ENCODE measurements at places on chromosomes 12 and 14. TPM values are rescaled to one million over a fixed set of nuclear protein-coding genes. Genes with fewer than 3 reads are reported as not detected.
A peak's percentile ranks its signal among the peaks of the same experiment; 100 is the strongest.

DNA sequence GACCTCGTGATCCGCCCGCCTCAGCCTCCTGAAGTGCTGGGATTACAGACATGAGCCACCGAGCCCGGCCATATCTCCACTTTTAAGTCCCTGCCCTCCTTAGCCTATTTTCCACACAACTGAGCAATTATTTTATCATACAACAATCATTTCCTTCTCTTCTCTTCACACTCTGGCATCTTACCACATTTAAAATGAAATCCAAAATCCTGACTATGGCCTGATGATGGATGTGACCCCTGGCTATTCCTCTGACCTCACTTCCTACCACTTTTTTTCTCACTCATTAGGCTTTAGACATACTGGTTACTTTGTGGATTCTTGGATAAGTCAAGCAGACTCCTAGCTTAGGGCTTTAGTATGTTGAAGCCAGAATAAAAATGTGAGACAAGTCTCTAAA lies 21.9 kb upstream of the EID3 start:
- no peak for DNase-seq

- no peak for DNase-seq
Measured at GRCh38 chr12:111010916-111011657, 90.7 kb upstream of the MYL2 start.

- no peak for DNase-seq
Measured at GRCh38 chr14:98262566-98262965, 1009.4 kb downstream of the BCL11B start.

- no peak for DNase-seq
Measured at GRCh38 chr12:79373896-79374499, 316.8 kb downstream of the PAWR start.

Gene NXPH4
- polyA plus RNA-seq: 0.91 TPM

Gene SDR9C7
- polyA plus RNA-seq: 0.03 TPM

DNA sequence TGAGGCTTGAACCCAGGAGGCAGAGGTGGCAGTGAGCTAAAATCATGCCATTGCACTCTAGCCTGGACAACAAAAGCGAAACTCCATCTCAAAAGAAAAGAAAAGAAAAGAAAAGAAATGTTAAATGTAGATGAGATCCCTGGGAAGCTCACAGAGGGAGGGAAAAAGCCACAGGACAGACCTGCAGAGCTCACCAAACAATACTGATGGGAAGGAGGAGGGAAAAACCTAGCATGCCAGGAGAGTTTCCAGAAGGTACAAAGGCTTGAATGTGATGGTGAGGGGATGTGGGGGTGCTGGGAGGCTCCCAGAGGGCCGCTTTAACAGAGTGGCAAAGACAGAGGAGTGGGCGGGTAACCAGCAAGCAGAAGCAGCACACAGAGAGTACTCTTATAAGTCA lies 72.3 kb downstream of the PTPN21 start:
- DNase-seq: no peak

DNA sequence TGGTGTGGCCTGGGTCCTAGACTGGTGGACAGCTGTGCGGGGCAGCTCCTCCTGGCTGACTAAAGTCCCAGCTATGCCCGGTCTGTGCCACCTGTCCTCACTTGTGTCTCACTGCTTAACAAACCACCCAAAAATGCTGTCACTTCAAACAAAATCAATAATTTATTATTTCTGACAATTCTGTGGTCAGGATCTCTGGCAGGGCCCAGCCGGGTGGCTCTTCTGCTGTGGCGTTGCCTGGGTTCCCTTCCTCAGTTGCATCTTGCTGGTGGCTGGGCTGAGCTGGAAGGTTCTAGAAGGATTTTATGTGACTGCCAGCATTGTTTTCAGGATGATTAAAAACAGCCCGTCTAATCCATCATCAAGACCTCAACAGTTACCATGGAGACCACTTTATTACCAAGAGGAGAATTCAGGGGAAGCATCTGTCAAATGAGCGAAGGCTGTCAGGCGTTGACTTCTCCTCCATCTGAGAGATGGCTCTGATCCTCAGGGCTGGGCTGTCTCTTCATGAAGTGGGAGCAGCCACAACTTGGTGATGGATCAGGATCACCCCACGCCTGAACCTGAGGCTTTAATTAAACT lies 280.6 kb upstream of the SFSWAP start:
- DNase-seq: no peak

DNA sequence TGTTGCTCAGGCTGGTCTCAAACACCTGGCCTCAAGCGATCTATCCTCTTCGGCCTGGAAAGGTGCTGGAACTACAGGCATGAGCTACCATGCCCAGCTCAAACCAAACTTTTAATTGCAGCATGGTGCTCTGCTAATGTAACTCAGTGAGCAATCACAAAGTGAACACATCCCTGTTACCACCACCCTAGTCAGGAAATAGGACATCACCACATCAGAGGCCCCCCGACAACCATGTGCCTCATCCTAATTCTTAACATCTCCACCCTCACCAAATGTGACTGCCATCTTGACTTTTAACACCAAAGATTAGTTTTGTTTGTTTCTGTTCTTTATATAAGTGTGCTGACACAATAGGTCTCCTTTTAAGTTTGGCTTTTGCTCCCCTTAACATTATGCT lies 22.8 kb upstream of the SDR39U1 start:
- no peak for DNase-seq

Gene ING4
- polyA plus RNA-seq: 61.1 TPM

- DNase-seq: no peak
Measured at GRCh38 chr12:6771091-6771495, 1.2 kb upstream of the LAG3 start.

- DNase-seq: peak; percentile 61
Measured at GRCh38 chr12:6828781-6829535, 751 bp downstream of the P3H3 start.

GRCh38 chr12:103667125-103667524 lies 80.1 kb downstream of the STAB2 start:
- DNase-seq: no peak

- DNase-seq: no peak
Measured at GRCh38 chr12:116710370-116711150, 27.3 kb downstream of the SPRING1 start.

DNA sequence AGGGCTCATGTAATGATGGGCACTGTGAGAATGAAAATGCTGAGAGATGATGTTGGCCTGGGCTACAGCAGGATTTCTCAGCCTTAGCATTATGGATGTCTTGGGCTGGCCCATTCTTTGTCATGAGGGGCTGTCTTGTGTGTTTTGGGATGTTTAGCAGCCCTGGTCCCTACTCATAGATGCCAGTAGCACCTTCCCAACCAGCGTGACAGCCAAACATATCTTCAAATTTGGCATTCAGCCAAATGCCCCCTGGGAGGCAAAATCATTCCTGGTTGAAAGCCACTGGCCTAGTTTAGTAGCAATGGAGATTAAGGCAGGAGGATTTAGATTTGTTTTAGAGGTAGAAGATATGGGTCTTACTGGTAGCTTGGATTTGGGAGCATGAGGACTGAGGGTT lies 26.6 kb downstream of the UBE3B start:
- no peak for DNase-seq

GRCh38 chr14:102828151-102828550 lies 50.9 kb downstream of the TRAF3 start:
- DNase-seq: peak; percentile 61

DNA sequence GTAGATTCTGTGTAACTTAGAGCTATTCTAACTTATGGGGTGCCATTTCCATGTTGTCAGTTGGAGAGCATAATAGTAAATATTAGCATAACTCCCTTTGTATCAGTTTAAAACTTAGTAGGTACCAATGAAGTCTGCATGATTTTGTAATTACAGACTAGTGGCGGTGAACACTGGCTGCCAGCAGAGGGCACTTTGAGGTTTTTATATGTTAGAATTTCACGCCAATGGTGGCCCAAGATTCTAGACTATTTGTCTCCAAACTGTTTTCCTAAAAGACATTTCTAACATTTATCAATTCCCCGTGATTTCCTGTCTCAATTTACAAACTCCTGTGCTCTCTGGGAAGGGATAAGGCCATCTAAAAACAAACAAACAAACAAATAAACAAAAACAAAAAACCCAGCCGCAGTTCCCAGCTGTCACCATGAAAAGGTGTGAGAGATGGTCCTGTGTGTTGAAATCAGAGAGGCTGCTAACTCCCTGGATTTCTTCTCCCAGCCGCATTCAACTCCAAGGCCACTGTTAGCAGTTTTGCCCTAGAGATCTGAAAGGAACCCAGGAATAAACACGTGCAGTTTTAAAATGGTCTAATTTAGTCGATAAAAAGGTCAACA lies 57.6 kb downstream of the BRMS1L start:
- DNase-seq: no peak

- no peak for DNase-seq
Measured at GRCh38 chr12:116060764-116061163, 216.7 kb downstream of the MED13L start.

GRCh38 chr12:27968972-27969623 lies 3.4 kb downstream of the PTHLH start:
- peak; percentile 15 for DNase-seq

Gene LYZ
- 128 TPM for polyA plus RNA-seq

Gene NOVA1
- polyA plus RNA-seq: 11.6 TPM
